ENCODE measurements at places on chromosomes 1 and 21.

DNA sequence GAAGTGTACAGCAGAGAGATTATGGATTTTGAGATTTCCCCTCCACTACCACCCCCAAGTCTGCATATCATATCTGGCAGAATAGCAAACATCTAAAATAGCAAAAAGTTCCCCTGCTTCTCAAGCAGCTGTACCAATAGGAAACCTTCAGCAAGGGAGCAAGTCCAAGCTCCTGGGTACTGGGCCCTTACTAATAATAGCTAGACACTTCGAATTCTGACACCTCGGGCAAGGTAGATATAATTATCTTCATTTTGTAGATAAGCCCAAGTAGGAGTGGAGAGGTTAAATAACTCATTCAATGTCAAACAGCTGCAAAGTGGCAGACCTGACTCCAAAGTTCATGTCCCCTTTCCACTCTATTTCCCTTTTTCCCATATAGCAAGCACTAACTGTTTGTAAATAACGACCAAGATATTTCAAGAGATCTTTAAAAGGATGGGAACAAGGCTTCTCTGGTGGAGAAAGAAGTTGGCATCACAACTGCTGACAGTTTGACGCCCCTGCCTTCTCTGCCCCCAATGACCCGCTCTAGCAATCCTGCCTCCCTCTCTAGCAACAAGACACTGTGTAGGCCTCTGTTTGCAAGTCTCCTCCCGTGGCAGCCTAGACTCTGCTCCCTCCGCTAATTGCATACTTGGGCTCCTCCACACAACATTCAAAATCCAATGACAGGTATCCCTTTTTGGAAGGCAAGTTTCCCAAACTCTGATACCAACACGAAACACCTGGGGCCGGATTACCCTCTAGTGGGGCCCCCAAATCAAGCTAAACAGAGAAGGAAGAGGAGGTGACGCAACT is 18.7 kb upstream of the ADAR start:
- no peak for DNase-seq

DNA sequence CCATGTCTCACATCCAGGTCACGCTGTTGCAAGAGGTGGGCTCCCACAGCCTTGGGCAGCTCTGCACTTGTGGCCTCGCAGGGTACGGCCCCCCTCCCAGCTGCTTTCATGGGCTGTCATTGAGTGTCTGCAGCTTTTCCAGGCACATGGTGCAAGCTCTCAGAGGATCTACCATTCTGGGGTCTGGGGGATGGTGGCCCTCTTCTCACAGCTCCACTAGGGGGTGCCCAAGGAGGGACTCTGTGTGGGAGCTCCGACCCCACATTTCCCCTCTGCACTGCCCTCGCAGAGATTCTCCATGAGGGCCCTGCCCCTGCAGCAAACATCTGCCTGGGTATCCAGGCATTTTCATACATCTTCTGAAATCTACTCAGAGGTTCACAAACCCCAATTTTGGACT is 219.4 kb downstream of the LRRC7 start:
- DNase-seq = no peak

DNA sequence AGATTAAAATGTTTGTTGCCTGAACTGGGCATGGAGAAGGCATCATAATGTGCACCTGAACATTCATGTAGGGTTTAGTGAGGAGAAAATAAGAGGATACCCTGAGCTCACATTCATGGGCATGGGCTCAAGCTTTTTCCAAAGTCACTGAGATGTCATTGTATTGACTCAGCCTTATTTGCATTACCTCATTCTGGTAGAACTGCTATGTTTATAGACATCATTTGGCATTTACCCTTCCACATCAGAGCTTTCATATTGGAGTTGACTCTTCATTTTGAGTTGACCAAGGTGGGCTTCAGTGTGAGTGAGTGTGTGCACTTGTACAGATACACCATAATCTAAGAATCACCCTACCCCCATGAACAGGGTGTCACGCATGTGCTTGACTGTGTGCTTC is 143.2 kb downstream of the PBX1 start:
- DNase-seq = no peak

- no peak for DNase-seq
These were observed 2.7 kb downstream of the IGSF9 start for GRCh38 chr1:159942632-159943277.

GRCh38 chr1:155970531-155971167 is 7.7 kb downstream of the ARHGEF2 start:
- DNase-seq = no peak

DNA sequence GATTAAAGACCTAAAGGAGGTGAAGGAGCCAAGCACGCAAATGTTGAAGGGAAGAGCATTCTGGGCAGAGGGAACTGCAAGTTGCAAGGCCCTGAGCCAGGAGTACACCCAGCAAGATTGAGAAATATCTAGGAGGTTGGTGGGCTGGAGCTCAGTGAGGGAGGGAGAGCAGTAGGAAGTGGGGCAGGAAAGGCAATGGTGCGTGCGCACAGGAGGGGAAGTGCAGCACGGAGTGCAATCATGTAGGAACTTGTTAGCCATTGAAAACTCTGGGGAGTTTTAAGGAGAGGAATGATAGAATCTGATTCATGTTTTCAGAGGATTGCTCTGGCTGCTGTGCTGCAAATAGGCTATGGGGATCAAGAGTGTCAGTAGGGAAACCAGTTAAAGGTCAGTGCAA is 13.2 kb upstream of the IGSF3 start:
- no peak for DNase-seq

DNA sequence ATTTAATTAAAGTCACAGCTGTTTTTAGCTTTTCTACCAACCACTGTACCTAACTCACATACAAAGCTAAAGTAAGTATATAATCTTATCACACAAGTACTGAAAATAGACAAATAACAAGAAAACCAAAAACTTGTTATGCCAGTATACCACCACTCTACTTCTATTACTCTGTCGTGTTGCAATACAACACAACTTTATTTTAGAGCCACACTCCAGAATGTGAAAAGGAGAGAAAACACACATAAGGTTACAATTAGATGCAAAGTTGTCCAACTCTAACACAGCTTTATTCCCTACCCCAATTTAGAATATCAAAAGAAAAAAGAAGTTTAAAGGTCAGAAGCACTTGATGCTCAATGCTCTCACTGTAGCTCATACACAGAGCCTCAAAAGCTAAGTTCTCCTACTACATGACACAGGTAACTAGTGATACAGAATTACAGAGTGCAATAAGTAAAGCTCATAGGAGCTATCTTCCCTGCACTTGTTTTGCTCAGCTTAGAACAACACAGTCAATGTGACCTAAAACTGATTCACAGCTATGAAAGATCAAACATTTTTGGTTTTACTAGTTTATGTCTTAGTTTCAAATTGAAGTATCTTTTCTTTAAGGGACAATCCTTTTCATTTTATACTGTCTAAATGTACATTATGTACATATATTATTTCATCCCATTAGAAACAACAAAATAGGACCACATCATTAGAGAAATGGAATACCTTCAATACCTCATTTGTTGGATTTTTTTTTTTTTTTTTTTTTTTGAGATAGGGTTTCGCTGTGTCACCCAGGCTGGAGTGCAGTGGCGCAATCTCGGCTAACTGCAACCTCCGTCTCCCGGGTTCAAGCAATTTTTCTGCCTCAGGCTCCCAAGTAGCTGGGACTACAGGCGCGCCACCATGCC is 29.2 kb downstream of the EYA3 start:
- no peak for DNase-seq

GRCh38 chr21:41894511-41894910 is 15.4 kb upstream of the PRDM15 start:
- DNase-seq = no peak

GRCh38 chr1:14724246-14724645 is 125.8 kb downstream of the KAZN start:
- DNase-seq = no peak

- no peak for DNase-seq
These were observed 113.7 kb upstream of the RRP15 start for GRCh38 chr1:218171302-218171893.

- DNase-seq = no peak
These were observed 161.8 kb downstream of the AMY1C start for GRCh38 chr1:103911450-103911849.

- DNase-seq = no peak
These were observed 111.5 kb downstream of the CNIH3 start for GRCh38 chr1:224727351-224728289.

DNA sequence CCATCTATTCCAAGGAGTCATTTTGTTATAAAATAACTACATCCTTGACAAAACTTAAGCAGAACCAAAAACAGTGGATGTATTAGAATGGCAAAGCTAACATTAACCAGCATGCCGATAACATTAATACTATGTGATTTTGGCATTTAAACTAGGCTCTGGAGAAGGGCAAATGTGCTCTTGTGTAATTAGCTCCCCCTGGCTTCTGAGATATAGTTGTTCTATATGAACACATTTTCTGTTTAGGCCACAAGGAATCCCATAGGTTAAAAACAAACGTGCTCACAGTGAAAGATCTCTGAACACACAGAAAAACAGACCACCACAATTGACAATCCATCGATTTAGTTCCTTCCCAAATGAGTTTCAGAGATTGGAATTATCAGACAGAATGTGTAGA is 57.4 kb upstream of the TARS2 start:
- no peak for DNase-seq

GRCh38 chr1:111275780-111276433 is 14.7 kb upstream of the CHIA start:
- DNase-seq = no peak

DNA sequence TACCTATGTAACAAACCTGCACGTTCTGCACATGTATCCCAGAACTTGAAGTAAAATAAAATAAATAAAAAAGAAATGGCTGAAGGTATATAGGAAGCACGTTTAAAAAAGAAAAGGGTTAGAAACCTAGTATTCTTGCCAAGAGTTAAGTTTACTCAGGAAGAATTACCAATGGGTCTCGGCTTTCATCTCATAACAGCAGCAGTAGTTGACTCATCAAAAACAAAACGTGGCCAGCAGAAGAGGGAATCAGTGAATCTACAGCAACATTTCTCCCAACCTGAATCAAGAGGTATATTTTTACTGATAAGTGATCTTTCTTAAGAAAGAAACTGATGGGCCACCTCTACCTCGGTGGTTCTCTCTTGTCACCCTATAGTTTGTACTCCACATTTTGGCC is 340.3 kb downstream of the BRINP2 start:
- DNase-seq = no peak

DNA sequence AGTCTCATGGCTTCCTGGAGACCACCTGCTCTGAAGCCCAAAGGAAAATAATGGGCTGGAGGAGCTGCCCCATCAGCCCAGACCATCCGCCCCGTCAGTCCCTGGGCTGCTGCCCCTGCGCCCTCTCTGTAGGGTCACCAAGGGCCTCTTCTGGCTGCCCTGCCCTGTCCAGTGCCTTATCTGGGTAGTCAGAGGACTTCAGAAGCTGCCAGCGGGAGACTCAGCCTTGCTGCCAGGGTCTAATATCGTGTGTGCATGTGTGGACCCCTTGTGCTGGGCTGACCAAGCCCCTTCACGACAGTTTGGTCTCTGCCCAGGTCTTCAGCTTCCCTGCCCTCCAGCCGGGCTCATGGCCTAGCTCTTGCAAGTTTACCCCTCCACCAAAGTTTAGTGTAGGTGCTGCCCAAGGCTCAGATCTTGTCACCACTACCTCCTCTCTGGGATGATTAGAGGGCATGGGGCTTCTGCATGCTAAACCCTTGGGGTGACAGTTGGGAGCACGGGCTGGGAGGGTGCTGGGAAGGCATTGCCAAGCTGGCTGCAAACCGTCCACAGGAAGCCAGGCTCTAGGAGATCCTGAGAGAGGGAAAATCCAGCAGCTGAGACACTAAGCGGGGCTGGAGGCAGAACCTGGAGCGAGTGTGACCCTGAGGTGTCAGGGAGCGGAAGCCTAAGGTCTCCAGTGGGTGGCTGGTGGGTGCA is 20.6 kb downstream of the NENF start:
- no peak for DNase-seq

GRCh38 chr1:59926381-59927123 is at the start of gene CYP2J2:
Gene CYP2J2, minus strand, starts transcription at chr1:59926773. Its CDS starts 27 bp downstream, at chr1:59926746.
- peak; percentile 20 for DNase-seq

GRCh38 chr1:232462213-232462612 is 167.7 kb downstream of the SIPA1L2 start:
- DNase-seq = no peak

DNA sequence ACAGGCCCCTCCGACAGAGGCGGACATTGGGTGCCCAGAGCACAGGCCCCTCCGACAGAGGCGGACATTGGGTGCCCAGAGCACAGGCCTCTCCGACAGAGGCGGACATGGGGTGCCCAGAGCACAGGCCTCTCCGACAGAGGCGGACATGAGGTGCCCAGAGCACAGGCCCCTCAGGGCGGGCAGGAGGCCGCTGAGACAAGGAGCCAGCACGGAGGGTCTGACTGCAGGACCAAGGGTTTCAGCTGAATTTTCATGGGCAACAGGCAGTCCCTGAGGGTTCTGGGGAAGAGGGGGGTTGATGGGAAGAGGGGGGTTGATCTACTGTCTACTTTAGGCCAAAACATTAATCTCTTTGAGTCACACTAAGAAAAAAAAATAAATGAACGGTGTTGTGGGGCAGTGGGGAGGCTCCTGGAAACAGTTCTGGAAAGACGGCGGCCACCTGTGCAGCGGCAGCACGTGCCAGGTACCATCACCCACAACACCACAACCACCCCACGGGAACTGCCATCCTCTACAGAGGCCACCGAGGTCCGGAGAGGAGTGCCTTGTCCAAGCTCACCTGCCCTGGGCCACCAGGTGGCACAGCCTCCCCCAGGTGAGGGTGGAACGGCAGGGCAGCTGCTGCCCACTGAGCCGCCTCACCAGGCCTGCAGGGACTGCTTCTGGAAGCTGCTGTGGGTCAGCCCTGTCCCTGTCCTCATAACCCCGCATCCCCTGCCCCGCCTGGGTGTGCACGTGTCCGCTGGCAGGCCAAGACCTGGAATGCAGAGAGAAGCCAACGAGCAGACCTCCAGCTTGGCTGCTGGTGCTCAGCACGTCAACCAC is 20.5 kb downstream of the PRDM15 start:
- no peak for DNase-seq

GRCh38 chr21:44829507-44830092 is 11.7 kb upstream of the SUMO3 start:
- DNase-seq = no peak

DNA sequence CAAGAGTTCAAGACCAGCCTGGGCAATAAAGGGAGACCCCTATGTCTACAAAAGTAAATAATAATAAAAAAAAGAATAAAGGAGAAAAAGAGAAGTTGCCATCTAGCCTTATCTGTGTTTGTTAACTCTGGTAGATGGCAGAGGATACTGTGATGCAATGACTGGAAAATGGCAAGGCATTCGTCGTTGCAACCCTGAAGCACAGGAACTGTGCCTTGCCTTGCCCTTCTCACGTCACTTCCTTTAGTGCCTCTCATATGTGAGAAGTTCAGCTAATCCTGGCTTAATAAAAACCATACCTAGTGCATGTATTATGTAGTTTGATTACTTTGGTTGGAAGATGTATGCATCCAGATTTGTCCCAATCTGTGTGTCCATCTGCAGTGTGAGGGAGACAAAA is 25.8 kb upstream of the PIGC start:
- DNase-seq = no peak

DNA sequence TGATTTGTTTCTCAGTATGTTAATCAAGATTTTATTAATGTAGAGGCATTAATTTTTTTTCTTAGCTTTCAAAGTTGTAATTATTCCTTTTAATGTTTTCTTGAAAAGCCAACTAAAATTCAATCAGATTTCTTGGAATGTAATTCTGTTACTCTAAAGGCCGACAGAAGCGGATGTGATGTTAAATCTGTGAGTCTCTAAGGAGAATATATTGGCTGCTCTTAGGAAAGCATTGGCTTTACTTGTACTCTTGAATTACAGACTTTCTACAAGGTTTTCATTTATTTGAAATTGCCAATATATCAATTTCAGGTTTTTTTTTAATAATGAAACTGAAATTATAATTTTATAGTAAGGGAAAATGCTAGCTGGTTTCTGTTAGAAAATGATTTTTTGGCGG is 29.2 kb downstream of the RRP15 start:
- no peak for DNase-seq

GRCh38 chr1:113630340-113631327 is 128.7 kb downstream of the PHTF1 start:
- no peak for DNase-seq

Data from activated effector memory CD4-positive, alpha-beta T cell treated with Interleukin-2 at 50 U/mL for 16 hours (primary cell).